Activated T-cell treated with anti-CD3 and anti-CD28 coated beads, Interleukin-2, amount 50 U/mL, for 48 hours (primary cell): ENCODE measurements at places on chromosomes 5 and 9.

- DNase-seq = no peak
Observed at GRCh38 chr9:105291422-105291859, 47.0 kb downstream of the SLC44A1 start.

GRCh38 chr9:90847971-90848370, 46.4 kb downstream of the SYK start:
- no peak for DNase-seq

DNA sequence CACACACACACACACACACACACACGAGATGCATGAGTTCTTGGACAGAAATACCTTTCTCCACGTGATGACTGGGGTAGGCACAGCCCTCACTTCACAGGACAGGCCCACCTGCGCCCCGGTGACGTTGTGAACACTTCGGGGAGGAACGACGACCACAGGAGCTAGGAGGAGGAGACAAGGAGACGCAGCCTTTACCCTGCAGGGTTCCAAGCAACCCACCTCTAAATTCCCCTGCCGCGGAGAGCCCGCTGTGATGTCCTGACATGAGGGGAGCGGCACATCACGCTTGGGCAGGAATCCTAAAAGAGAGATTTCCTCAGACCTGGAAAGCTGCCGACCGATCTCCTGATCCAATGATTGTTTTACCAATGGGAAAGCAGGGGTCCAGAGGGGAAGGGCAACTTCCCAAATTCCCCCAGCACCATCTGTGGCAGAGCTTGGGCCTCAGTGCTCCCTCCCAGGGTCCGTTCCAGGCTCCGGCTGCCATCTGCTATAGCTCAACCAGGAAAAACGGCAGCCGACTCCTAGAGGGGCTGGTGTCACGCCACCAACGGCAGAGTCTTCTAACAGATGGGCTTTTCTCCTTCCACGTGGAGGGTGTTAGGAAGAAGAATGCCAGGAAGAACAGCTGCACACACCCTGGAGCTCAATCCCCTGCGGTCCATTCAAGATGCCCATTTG, 10.1 kb downstream of the IGFBPL1 start:
- no peak for DNase-seq

- no peak for DNase-seq
Observed at GRCh38 chr9:90568667-90569066, 74.0 kb downstream of the DIRAS2 start.

- no peak for DNase-seq
Observed at GRCh38 chr5:153350175-153350883, 140.1 kb upstream of the GRIA1 start.

- no peak for DNase-seq
Observed at GRCh38 chr5:109291090-109291489, 118.7 kb downstream of the PJA2 start.

GRCh38 chr5:164345173-164345849, 839.9 kb downstream of the MAT2B start:
- no peak for DNase-seq

GRCh38 chr9:5357431-5358105, 17.9 kb upstream of the RLN1 start:
- DNase-seq = no peak

- no peak for DNase-seq
Observed at GRCh38 chr5:112687306-112687705, 50.4 kb upstream of the APC start.

- no peak for DNase-seq
Observed at GRCh38 chr5:117359895-117360294, 785.3 kb upstream of the SEMA6A start.

DNA sequence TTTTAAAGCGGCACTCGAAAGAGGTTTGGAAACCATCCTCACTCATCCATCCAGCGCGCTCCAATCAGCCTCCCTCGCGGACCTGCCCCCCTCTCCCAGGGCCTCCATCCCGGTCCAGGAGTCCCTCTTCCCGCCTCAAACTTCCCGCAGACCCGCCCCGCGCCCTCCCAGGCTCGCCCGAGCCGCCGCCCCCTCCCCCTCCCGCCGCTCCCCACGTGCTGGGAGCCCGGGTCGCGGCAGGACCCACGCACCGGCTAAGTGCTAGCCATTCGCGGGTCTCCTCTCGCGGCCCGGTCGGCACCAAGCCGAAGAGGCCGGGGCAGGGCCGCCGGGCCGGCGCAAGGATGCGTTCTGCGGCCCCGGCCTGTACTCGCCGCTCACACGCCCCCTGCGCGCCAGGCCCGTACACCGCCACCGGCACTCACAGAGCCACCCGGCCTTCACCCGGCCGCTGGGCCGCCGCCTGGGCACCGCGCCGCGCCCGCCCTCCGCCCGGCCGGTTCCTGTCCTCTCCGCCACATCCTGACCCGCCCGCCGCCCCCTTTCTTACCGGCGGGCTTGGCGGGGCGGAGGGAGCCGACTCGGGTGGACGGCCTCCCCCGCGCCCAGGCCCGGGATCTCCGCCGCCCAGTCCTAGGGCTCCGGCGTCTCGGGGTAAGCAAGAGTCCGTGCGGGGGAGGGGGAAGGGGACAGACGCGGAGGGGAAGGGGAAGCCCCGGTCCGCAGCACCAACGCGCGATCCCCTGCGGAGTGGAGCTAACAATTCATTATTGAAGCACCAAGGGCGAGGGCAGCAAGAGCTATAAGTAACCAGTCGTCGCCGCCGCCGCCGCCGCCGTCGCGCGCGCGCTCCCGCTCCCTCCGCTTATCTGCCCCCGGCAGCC, 576 bp downstream of the CHD1 start:
- DNase-seq = peak; percentile 72

GRCh38 chr9:120663380-120663779, 50.9 kb downstream of the MEGF9 start:
- DNase-seq = no peak

DNA sequence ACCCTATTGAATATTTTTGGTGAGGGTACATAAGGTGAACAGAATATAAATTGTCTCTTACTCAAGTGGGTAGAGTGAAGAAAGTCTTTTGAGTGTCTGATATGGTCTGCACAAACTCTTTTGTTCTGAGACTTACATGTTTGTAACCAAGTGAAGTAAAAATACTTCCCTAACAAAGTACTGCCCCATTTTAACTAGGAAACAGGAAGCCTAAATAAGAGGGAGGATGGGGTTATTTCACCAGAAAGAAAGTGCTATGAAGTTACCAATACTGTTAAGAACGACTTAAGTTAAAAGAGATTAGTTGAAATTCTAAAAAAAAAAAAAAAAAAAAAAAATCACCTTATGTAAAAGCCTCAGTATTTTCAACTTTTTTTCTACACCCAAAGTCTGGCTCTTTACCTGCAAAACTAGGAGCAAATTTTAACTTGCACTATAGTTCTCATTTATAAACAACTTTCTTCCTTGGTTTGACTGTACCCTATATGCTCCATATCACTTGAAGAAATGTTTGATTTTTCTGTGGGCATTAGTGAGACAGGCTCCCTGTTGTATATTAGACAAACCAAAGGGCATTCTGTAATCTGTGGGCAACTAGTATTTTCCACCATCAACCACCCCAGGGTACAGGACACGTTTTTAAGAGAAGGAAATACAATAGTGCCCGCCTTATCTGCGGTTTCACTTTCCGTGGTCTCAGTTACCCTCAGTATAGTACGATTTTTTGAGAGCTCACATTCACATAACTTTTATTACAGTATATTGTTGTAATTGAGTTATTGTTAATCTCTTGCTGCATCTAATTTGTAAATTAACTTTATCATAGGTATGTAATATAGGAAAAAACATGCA, 127.7 kb downstream of the NR3C1 start:
- DNase-seq = no peak

DNA sequence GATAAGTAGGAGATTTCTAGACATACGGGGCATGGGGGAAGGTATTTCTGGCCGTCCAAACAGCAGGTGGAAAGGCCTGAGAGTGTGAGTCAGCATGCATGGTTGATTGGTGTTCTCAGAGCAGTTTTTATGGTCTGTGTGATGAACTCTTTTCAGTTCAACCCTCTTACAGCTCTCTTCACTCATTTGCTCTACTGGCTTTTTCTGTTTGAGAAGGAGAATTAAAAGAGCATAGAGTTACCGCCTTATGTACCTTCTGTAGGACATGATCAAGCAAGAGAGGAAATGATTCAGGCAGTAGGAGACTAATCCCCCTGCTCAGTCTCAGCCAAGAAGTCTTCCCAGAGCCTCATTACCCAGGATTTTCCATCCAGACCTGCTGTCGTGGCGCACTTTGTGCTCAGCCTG, 92.4 kb downstream of the PRDM6 start:
- no peak for DNase-seq

DNA sequence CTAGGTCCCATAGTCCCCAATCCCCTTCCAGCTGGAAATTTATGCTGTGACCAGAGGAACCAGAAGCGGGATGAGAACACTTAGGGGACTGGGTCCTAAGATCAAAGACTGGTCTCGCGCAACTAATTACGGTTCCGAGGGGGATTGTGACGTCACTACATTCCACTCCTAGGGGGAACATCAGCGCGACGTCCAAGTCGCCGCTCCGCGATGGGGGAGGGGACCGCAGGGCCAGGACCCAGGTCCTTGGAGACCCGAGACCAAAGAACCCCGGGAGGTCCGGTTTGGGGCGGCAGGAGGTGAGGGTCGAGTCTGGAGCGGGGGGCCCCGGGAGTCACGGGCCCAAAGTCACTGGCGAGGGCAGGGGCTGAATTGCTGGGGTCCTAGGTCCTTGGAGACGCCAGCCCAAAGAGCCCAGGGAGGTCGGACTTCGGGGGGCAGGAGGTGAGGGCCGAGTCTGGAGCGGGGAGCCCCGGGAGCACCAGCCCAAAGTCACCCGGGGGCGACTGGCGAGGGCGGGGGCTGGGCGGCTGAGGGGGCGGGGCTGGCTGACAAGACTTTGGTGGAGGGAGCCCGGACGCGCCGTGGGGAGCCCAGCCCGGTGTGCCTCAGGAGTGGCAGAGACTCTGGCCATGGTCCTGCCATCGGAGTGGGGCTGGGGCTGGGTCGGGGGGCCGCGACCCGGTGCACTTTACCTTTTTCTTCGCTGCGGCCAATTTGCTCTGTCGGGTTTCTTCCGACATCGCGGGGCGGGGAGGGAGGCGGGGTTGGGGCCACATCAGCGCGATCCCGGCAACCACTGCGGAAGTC, at the start of gene GOLGA2:
Gene GOLGA2, minus strand, starts transcription at position 810 of the 810 bp plus-strand sequence. Its CDS starts 31 bp downstream, at position 779.
- no peak for DNase-seq

DNA sequence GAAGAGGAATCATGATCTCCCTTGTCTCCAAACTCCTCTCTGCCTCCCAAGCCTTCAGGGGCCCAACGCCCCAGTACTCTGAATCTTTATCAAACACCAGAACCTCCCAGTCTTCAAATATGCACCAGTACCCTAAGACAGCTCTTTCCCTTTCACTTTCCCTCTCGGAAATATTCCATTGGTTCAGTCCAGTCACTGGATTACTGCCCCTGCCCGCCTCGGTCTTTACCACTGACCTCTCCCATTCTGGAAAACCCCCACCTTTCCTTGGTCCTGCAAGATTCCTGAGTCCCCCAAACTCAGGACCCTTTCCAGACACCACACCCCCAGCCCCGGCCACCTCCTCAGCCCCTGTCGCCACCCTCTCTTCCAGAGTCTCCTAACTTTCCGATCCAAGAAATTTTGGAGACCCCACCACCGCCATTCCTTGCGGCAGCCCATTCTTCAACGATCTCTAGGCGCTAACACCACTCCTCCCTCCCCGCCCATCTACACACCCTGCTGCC, 674 bp downstream of the C5orf15 start:
- no peak for DNase-seq

DNA sequence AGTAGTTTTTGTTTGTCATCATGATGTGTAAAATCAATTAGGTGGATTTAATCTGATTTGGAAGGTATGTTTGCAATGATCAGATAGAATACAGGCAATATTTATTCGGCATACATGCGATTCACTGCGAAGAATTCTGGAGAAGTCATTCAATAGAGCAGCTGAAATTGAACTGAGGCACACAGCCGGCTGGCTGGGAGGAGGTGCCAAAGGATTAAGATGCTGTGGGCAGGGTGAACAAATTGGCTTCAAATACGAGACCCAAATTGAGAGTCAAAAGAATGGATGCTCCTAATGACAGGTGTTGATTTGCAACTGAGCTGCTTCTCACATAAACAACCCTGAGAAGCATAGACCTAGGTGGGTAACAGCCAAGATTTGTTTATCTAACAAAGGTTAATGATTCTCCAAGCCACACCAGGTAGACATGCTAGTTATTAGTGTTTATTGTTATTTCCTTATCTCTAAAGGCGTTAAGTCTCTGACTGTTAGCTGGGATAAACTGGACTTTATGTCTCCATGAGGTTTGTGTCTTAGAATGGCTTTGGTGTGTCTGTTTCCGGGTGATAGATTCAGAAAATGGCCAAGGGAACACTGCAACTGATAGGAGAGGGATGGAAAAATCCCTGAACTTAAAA, 55.3 kb upstream of the CLINT1 start:
- no peak for DNase-seq

GRCh38 chr5:136062366-136063274, 33.8 kb downstream of the TGFBI start:
- no peak for DNase-seq

DNA sequence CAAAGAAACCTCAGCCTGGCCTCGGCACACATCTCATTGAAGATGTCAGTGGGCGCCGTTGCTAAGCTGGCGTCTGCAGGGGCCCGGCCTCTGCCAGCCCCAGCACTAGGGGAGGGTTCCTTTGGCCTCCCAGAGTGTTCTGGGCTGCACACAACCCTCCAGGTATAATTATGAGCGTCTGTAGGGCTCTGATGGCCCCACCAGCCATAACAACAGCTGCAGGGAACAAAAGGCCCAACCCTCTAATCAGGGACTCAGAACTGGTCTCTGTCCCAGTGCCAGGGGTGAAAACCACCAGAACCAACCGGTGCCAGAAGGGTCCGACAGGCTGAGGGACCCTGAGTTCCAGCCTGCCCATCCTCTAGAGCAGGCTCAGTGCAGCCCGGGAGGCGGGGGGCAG, 39.5 kb upstream of the SLC12A7 start:
- DNase-seq = no peak

DNA sequence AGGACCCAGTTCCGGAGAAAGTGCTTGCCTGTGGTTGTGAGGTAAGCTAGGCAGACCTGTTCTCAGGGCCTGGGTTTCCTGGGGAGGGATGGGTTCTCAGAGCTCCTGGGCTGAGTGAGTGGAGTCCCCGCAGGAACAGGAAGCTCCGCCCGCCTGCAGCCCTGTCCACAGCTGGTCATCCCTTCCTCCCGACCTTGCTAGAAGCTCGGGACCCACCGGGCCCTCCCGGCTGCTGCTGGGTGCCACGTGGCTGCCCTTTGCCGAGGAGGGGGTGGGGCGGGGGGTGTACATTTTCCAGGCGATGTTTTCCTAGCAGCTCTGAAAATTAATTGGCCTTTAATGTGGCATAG, 198.1 kb downstream of the C9orf50 start:
- no peak for DNase-seq

- DNase-seq = no peak
Observed at GRCh38 chr5:10442576-10442975, 897 bp downstream of the ROPN1L start.

GRCh38 chr5:157288405-157289163, 22.7 kb downstream of the CYFIP2 start:
- no peak for DNase-seq
